Stimulated activated CD8-positive, alpha-beta memory T cell treated with anti-CD3 and anti-CD28 coated beads, Interleukin-4, amount 100 ng/mL, for 48 hours (primary cell): ENCODE measurements at places on chromosomes 13 and 19.

DNA sequence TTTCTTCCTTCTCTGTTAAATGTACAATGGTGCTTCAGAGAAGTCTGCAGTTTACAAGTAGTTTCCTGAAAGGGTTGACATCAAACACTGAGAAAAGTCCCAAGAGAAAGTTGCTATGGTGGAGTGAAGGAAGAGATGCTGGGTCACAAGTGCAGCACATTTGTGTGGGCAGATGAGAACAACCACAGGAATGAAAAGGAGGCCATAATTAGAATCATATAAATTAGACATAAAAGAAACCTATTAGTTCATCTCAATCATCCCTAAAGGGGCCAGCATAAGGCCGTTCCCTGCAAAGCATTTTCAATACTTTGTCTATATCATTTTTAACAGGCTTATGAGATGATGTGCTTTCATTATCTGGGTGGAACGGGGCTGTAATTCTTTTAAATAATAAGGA lies 359.2 kb downstream of the IRS2 start:
- no peak for DNase-seq

DNA sequence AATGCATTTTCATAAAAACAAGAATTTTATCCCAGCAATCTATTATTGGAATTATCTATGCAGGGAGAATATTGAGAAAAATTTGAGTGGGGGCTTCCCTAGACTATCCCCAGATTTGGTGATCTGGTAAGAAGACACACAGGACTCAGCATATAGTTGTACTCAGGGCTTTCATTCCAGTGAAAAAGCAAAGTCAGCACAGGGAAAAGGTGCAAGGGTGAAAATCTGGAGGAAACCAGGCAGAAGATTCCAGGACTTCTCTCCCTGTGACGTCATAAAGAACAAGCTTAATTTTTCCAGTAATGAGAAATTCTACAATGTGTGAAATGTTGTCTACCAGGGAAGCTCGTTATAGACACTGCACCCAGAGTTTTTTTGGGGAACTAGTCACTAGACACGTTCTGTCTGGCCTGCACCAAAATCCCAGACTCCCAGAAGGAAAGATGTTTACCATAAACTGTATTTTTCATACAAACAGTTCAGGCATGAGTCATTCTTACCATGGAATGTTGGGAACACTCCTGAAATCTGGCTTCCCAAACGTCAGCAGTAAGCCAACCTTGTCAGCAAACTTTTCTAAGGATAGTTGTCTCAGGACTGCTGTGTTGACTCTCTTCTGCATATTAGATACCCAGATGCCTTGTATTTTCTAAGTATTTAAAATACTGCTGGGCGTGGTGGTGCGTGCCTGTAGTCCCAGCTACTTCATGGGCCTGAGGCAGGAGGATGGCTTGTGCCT lies 107.4 kb downstream of the DNAJC3 start:
- DNase-seq = no peak

GRCh38 chr19:35290381-35291127 lies 1.4 kb upstream of the MAG start:
- no peak for DNase-seq

GRCh38 chr19:49200238-49200862 lies 42.8 kb downstream of the TRPM4 start:
- peak; percentile 64 for DNase-seq

- DNase-seq = no peak
Observed at GRCh38 chr19:16608290-16608739, 19.7 kb downstream of the MED26 start.

DNA sequence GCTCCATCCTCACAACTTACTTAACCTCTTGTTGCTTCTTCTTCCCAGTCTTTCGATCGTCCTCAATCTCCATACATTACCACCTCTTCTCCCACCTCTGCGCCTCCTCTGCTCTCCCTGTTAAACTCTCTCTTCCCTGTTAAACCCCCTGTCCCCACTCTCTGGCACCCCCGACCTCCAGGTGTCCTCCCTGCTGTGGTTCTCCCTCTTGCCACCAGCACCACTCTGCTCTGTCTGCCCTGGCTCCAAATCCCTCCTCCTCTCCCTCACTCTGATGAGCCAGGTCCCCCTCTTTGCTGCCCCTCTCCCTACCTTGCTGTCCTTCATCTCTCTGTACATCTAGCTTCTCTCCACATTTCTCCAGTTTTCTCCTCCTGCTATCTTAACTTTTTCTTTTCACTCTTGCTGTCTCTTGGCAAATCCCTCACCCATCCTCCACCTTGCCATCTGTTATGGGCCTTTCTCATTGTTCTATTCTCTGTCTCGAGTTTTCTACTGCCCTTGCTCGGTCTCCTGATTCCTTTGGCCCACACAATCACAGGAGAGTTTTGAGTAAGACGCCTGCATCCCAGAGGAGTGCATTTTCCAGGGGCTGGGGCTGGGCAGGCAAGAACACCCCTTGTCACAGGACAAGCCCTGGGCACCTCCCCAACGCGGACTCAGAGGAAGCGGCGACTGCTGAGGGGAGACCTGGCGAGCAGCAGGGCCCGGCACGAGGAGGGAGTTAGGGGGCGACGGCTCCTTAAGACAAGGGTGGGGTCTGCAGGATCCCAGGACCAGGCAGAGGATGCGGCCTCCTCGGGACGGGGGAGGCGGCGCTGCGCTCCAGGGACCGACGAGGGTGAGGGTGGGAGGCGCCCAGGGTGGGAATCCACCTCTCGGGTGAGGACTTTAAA lies 21.4 kb upstream of the ERVV-1 start:
- no peak for DNase-seq

GRCh38 chr19:33052352-33052972 lies 12.2 kb downstream of the RHPN2 start:
- DNase-seq = no peak

DNA sequence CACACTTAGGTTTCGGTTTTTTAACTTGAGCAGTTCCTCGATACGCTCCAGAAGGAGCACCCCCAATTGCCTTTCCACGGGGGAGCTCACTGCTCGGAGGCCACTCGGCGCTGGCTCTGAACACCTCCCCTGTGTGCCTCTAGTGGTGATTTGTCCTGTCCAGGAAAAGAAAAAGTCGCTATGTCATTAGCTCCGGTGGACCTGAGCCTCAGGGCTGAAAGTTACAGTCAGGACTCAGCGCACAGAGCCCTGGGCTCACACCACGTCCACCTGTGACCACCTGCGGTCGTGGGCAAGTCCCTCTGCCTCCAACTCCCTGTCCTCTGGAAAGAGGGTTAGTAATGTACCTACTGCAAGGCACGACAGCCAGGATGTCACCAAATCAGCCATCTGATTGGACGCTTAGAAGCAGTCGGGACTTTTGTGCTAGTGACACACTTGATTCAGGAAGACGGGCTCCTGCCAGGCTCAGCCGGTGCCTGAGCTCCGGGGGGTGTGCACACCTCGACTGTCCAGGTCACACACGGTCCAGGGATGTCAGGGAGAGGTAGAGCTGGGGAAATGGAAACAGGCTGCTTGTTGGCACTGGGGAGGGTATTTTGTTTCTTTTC lies 3.9 kb upstream of the TMPRSS9 start:
- no peak for DNase-seq

- DNase-seq = no peak
Observed at GRCh38 chr13:100454876-100455275, 133.7 kb downstream of the GGACT start.

GRCh38 chr13:98652721-98653462 lies 76.0 kb upstream of the STK24 start:
- DNase-seq = no peak

GRCh38 chr13:91652404-91653301 lies 254.2 kb downstream of the GPC5 start:
- DNase-seq = no peak

DNA sequence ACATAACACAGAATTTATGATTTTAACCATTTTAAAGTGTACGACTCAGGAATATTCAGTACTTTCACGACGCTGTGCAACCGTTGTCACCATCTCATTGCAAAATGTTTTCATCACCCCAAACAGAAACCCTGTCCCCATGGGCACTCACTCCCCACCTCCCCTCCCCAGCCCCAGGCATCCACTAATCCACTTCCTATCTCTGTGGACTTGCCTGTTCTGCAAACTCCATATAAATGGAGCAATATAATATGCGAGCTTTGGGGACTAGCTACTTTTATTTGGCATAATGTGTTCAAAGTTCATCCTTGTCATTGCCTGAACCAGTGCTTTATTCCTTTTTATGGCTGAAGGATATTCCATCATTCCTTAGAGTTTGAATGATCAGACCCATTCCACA lies 7.3 kb upstream of the INSR start:
- no peak for DNase-seq

DNA sequence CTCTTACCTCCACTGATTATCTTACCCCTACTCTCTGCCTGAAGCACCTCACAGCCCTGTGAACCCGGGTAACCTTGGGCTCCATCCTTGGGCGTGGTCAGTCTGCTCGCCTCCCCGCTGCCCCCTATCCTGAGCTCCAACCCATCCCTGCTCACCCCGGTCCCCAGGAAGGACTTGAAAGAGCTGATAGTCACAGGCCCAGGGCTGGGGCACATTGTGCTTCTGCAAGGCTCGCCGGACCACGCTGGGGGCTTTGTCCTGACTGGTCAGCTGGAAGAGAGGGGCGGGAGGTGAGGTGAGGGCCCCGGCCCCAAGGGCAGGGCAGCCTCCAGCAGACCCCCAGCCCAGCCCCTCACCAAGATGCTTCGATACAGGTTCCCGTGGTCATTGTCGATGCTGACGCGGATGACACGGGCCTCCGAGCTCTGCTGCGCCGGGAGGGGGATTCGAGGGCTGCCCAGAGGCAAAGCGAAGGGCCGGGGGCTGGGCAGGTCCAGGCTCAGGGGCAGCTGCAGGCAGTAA lies 13.0 kb upstream of the EPOR start:
- DNase-seq = no peak

- no peak for DNase-seq
Observed at GRCh38 chr19:10965398-10965797, 4.6 kb downstream of the SMARCA4 start.

DNA sequence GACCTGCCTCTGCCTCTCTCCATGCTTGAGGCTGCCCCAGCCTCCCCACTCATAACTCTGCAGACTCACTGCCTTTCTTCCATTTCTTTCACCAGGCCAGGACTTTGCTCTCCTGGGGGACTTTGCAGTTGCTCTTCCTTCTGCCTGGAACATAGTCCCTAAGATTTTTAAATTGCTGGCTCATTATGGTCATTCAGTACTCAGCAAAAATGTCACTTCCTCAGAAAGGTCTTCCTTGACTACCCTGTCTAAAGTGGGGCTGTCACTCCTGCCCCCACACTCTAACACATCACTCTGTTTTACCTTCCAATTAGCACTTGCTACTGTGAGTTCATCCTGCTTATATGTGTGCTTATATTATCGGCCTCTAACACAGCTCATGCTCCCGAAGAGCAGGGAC lies 618.2 kb downstream of the UQCRFS1 start:
- DNase-seq = no peak

DNA sequence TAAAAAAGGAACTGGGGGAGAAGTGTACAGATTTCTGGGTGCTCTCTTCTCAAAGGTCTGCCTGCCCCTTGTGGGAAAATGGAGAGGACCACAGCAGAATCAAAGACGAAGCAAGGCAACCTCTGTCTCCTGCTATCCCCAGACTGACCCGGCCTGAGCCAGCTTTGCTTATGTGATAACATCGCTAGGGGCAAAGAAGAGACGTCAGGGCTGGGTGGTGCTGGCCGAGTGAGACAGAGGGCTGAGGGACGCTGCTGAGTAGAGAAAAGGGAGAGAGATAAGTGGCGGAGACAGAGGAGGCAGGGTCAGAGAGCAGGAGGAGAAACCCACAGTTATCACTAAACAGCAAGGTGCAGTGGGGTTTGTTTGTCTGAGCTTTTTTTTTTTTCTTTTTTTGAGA lies 4.6 kb upstream of the MUC16 start:
- no peak for DNase-seq

GRCh38 chr19:294946-295686 lies 3.9 kb upstream of the PLPP2 start:
- peak; percentile 72 for DNase-seq

GRCh38 chr13:42041684-42042035 lies 6.8 kb upstream of the DGKH start:
- DNase-seq = no peak

- no peak for DNase-seq
Observed at GRCh38 chr13:107644136-107644535, 571.2 kb downstream of the LIG4 start.

- no peak for DNase-seq
Observed at GRCh38 chr19:30731591-30731990, 359.4 kb downstream of the ZNF536 start.

DNA sequence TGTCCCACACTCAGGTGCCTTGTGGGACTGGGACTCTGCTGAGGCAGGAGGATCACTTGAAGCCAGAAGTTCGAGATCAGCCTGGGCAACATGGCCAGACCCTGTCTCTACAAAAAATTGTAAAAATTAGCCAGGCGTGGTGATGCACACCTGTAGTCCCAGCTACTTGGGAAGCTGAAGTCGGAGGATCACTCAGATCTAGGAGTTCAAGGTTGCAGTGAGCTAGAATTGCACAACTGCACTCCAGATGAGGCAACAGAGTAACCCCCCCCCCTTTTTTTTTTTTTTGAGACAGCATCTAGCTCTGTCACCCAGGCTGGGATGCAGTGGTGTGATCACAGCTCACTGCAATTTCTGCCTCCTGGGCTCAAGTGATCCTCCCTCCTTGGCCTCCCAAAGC lies 11.0 kb upstream of the SYDE1 start:
- DNase-seq = no peak

DNA sequence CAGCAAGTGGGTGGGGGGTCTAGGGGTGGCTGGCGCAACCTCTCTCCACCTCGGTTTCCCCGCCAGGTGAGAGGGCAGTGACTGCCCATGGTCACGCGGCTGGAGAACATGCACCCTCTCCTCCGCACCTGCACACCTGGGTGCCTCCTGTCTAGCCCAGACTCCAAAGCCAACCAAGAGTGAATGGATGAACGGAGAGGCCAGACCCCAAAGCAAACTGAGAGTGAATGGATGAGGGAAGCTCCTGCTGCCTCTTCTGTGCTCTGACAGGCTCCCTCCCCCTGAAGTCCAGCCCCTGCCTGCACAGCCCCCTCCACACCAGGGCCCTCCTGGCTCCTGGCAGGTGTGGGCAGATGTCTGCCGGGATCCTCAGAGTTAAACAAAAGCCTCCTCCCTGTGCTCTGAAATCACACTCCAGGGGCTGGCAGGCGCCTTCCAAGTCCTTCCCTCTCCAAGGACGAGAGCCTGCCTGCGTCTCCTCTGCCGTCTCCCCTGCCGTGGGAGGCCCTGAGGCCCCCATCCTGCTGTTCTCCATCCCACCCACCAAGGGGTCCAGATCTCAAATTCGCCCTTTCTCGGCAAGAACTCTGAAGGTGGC lies 2.2 kb downstream of the SBNO2 start:
- DNase-seq = no peak

DNA sequence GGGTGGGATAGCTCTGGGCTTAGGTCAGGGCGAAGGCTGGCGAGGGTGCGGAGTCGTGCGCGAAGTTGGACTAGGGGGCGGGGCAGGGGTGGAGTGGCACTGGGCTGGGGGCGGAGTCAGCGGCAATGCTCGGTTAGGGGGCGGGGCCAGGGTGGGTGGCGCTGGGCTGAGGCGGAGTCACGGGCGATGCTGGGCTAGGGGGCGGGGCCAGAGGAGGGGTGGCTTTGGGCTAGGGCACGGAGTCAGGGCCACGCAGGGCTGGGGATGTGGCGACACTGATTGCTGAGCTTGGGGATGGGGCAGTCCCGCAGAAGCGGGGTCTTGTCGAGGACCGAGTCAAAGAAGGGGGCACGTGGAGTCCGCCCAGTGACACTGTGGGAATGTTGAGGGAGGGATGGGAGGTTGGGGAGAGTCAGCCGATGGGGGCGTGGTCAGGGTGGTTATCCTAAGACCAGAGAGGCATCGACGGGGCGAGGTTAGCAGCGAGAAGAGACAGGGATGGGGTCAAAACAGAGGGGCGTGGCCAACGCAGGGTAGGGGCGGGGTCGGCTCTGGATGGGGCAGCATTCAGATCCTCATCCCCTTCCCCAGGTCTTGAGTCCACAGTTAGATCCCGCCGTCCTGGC lies 8.7 kb downstream of the HOMER3 start:
- peak; percentile 94 for DNase-seq
